ENCODE measurements at places on chromosomes 5 and 9.

DNA sequence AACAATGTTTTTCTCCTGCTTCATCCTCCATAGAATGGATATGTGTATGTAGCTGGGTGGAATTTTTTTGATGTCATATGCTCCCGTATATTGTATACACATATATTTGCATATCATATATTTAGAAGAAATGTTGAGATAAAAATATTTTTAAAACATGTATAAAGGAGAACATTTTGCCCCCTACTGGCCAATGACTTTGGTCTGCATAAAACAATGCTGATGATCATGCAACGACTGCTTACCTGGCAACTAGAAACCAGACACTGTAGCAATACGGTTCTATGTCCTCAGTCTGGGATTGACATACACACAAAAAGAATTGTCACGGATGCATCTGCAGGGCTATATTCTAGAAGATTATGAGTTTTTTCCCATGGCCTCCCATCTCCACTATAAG, 503.6 kb downstream of the ELAVL2 start:
- DNase-seq: no peak

DNA sequence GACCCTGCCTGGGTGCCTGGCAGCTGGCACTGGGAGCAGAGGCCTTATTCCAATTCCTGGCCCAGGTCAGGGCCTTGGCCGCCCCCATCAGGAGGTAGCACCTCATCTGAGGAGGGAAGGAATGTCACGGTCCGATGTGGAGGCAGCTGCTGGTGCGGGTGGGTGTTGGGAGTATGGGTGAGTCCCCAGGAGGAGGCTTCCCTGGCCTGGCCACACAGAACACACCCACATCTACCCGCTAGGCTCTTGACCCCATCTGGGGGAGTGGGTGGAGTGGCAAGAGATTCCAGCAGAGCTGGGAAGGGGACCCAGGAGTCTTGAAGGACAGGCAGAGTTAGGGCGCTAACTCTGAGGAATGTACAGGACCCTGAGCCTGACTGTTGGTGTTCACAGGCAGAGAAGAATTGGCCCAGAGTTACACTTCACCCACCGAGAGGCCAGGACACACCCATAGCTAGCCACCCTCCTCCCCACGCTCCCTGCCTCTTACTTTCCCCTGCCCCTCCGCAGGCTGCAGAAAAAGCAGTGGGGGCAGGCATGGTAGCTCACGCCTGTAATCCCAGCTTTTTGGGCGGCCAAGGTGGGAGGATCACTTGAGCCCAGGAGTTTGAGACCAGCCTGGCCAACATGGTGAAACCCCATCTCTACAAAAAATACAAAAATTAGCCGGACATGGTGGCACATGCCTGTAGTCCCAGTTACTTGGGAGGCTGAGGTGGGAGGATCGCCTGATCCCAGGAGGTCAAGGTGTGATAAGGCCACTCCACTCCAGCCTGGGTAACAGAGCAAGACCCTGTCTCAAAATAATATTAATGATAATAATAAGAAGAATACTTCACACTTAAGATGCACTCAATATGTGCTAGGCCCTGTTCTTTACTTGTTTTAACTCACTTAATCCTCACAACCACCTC, 6.0 kb downstream of the OLFML2A start:
- no peak for DNase-seq

DNA sequence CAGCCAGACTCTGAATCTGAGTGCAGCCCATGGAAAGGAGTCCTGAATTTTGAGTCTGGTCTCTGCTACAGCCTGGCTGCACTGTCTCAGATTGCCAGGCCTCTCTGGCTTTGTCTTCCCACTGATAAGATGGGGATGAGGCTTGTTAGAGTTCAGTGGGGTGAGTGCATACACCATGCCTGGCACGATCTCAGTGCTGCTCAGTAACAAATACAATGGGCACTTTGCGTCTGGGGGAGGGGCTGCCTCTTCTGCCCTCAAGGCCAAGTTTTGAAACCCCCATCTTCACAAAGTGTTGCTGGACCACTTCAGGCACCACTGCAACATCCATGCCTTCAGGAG, 49.0 kb downstream of the PPARGC1B start:
- DNase-seq: no peak

DNA sequence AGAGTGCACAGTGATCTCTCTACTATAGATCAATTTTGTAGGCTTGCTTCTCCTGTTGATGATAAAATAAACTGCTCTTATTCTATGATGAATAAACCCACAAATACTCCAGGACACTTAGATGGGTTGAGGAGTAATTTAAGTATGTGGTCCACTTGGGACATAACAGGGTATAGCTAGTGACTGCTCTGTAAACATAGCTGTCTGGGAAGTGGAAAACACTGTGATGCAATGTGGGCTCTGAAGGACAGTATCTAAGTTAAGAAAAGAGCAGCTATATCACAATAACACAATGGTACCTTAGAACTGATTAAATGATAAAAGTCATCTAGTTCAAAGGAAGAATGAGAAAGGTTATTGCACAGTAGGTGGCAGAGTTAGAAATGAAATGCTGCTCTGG, 294.3 kb upstream of the HAPLN1 start:
- DNase-seq: no peak

GRCh38 chr9:133707763-133708245, 30.3 kb downstream of the SARDH start:
- DNase-seq: no peak

DNA sequence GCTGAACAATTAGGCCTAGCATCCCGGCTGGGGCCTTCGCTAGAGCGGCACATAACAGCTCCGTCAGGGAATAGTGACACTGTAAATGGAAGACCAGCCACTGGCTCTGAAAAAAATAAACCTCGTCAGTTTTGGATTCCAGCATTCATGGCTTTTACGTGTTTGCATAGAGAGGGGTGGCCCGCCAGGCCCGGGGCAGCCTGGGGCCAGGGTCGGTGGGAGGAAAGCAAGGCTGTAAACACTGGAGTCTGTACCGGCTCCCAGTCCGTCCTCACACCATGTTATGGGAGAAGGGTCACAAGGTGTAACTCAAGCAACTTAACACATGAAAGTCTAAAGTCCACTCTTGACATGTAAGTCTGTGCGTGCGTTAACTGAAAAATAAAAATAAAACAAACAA, 11.2 kb downstream of the CCNI2 start:
- no peak for DNase-seq

DNA sequence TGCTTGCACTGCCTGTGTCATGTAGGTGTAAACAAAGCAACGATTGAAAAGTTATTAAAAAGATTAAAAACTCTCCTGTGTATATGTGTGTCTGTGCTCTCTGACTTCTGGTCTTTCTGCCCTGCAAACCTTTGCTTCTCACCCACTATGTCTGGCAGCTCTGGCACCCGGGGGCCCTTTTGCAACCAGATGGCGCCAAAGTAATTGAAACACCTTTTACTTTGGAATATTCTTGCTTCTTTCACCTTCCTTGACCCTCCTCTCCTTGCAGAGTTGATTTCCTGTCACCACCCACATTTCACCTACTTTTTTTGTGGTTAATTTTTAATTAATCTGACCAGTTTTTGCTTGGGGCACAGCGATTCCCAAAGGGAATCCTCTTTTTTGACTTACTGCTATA, 275.5 kb downstream of the ARHGEF28 start:
- no peak for DNase-seq

DNA sequence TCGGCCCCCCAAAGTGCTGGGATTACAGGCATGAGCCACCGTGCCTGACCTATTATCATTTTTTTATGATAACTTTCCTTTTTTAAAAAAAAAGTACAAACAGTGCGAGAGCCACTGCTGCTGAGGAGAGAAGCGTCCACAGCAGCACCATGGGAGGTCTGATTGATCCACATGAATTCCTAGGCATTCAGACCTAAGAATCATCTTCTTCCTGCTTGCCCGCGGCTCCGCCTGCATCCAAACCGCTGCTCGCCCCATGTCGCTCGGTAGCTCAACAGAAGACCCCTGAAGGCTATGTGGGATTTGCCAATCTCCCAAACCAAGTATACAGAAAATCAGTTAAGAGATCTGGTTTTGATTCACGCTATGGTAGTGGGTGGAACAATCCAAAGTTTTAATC, 102.0 kb downstream of the GABBR2 start:
- DNase-seq: no peak

- DNase-seq: no peak
Measured at GRCh38 chr9:130432362-130432761, 12.4 kb upstream of the ASS1 start.

DNA sequence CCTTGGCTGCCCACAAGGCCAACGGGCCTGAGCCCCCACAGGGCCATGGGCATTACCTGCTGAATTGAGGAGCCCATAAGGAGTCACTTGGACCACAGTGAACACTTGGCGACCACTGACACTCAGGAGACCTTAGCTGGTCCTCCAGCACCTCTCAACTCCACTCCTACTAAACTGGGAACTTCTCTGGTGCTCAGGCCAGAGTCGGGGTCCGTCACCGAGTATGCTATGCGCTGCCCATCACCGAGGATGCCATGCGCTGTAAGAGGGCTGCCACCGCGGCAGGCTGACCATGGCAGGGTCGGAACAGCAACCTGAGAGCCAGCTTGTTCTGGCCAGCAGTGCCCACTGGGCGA, 600 bp upstream of the SQSTM1 start:
- DNase-seq: no peak

DNA sequence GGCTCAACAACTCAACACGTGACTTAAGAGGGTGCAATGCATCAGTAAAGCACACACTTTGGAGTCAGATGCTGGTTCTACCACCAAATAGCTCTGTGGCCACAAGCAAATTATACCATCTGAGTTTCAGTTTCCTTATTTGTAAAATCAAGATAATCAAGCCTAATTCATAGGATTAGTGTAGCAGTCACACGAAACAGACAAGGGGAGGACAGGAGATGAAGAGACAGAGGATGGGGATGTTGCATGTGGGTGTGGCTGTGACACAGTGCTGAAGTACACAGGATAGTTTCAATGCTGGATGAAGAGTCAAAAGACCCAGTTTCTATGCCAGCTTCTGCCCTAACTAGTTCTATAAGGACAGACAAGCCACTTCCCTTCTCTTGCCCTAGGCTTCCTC, 60.2 kb downstream of the SPOCK1 start:
- DNase-seq: no peak

DNA sequence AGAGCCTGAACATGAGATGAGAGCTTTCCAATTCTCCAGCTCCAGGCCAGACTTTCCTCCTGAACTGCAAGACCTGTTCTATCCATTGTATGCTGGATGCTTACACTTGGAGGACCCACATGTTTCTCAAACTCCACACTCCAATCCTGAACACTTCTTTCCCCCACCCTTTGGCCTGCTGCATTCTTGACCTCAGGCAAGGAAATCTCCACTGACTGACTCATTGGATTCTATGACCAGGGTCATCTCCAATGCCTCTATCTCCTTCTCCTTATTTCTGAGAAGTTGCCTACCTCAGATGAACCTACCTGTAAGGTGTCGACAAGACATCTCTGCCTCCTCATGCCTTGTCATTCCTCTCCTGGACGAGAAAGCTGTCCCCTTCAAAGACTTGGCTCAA, 153.6 kb downstream of the CRB2 start:
- no peak for DNase-seq

DNA sequence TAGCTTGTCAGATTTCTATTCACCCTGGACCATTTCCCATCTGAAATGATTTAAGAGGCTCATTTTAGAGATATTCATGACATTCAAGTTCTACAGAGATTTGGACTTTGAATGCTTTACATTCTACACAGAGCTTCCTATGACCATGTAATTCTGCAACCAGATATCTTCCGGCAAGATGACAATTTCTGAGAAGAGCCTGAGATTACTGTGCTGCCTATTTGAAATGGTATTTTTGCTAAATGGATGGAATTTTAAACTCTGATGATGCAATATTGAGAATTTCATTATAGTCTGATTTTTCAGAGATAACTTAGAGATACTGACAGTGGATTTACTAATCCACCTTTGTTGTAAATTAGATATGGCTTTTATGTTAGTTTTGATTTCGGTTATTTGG, 16.0 kb upstream of the ACOT12 start:
- no peak for DNase-seq

- no peak for DNase-seq
Measured at GRCh38 chr9:123997665-123998277, 13.8 kb upstream of the LHX2 start.

DNA sequence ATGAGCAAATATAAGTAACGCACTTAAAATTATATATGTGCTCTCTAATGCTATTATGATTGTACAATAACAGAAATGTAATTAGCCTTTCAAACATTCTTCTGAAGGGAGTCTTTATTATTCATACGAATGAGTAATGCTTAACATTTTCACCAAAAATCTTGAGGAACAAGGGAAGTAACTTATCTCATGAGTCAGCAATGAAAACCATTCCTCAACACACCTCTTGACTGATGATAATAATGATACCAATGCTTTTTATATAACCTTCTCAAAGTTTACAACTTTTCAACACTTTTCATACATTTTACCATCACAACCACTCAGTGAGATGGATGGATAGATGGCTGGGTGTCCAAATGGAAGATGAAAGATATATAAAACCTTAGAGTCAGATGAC, 369.3 kb downstream of the BNC2 start:
- no peak for DNase-seq

- DNase-seq: no peak
Measured at GRCh38 chr5:34847056-34847455, 8.1 kb downstream of the TTC23L start.

DNA sequence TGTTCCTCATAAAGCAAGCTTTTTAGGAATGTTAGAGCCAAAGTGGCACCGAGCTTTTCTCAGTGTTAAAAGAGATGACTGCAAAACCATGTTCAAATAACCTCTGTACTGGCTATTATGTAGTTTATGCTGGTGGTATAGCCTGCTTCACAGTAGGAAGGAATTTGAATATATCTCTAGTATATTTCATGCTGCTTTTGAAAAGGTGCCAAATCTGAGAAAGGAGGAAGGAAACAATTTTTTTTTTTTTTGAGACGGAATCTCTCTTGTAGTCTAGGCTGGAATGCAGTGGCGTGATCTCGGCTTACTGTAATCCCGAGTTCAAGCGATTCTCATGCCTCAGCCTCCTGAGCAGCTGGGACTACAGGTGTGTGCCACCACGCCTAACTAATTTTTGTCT, 13.5 kb downstream of the CREBRF start:
- DNase-seq: no peak

GRCh38 chr5:13735691-13736090, 208.8 kb downstream of the DNAH5 start:
- DNase-seq: no peak

- DNase-seq: no peak
Measured at GRCh38 chr5:27325513-27325912, 287.1 kb upstream of the CDH9 start.

DNA sequence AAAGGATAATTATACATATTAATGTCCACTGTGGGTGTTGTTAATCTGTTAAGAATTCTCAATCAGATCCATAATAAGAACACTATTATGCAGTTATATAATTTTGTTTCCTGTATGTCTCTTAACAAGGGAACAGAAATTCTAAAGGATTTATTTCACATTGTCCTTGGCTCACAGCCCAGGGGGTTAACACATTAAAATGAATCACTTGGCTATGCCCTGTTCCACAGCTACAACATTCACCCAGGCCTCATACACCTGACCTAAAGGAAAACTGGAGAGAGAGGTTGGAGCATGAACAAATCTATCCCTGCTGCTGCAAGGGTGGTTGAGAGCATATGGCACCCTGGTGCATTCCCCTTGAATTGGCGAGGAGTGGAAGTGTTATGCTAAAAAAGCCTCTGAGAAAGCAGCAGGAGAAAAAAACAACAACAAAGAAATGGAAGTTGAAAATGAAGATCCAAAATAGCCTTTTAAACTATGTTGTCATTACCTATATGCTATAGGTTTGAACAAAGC, 116.0 kb downstream of the KCNN2 start:
- DNase-seq: no peak

Measured in NT2/D1 (cell line).